ENCODE measurements at places on chromosomes 7 and 10.
A peak's percentile ranks its signal among the peaks of the same experiment; 100 is the strongest.

- no peak for DNase-seq
These were observed 250.2 kb downstream of the BUB3 start for GRCh38 chr10:123404357-123404756.

- DNase-seq: no peak
These were observed 393.7 kb downstream of the GPAM start for GRCh38 chr10:111789821-111790220.

DNA sequence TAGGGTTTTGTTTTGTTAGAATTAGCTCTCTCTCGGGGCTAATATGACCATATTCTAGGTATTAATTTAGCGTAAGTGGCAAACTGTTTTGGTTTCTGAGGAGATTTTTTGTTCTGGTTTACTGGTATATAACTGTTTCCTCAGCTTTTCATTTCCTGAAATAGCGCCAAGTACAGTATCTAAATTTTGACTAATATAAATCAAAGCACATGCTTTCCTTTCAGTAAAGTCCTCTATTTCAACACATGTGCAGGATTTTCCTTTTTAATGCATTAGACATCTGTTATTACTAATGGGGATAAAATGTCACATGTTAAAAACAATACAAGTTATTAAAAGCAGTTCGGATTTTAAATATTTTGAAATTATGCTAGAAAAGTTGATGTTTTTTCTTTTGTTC, 11.3 kb downstream of the FERD3L start:
- no peak for DNase-seq

- peak; percentile 52 for DNase-seq
These were observed 2.5 kb downstream of the VSIR start for GRCh38 chr10:71770789-71771188.

DNA sequence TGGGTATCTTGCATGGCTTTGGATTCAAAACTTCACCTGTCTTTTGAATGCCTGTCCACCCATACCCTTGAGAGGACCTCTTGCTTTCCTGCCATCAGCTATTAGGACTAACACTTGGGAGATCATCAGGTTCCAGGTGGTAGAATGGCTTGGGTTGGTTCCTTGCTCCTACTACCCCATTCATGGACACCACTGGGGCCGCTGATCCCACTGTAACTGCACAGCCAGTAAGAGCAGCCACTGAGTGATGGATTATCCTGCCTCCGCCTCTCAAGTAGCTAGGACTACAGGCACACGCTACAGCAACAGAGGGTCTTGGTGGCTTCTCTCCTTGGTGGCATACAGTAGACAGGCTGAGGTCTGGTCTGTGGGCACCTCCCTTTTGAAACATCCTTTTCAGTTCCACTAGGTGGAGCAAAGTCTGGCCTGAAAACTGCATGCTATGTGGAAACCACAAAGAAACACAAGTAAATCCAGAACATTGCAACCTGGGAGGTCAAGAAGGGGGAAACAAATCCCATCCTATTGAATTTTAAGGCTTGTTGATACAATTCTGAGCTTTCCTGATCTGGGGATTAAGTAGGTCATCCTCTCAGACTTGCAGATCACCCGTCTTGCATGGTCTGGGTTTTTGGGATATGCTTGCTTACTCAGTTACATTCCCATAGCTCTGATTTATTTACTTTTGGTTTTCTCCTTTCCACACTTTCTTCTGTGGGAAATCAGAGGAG, 9.4 kb downstream of the WBP1L start:
- no peak for DNase-seq

GRCh38 chr10:8800426-8800825, 745.9 kb downstream of the GATA3 start:
- no peak for DNase-seq

- no peak for DNase-seq
These were observed 33.0 kb downstream of the SRPK2 start for GRCh38 chr7:105355701-105356100.

GRCh38 chr7:21367537-21367936, 60.3 kb upstream of the SP4 start:
- no peak for DNase-seq

DNA sequence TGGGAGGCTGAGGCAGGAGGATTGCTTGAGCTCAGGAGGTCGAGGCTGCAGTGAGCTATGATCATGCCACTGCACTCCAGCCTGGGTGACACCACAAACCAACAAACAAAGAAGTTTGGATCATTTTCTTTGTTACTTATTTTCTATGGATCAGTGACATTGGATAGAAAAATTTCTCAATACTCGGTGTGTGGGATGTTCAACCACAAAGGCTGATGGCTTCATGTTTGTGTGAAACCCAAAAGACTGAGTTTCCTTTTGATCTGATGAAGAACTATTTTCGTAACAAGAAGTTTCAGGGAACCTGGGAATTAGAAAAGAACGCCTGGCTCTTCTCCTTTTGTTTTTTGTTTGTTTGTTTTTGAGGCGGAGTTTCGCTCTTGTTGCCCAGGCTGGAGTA, 104.0 kb downstream of the HOXA1 start:
- no peak for DNase-seq

DNA sequence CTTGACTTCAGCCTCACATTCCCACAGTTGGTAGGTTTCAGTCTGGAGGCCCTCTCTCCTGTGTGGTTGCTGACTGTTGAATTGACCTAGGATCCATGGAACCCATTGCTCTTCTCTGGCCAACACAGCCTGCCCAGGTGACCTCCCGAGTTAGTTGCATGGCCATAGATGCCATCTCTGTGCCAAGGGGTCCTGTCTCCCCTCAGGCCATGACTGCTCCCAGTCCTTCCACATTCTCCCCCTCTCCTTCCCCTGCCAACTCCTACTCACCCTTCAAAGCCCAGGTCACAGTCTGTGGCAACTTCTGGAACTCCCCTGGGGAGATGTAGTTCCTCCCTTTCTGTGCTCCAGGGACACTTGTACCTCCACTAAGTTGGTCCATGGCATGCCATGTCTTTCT, 67.3 kb upstream of the GRB10 start:
- DNase-seq: no peak

DNA sequence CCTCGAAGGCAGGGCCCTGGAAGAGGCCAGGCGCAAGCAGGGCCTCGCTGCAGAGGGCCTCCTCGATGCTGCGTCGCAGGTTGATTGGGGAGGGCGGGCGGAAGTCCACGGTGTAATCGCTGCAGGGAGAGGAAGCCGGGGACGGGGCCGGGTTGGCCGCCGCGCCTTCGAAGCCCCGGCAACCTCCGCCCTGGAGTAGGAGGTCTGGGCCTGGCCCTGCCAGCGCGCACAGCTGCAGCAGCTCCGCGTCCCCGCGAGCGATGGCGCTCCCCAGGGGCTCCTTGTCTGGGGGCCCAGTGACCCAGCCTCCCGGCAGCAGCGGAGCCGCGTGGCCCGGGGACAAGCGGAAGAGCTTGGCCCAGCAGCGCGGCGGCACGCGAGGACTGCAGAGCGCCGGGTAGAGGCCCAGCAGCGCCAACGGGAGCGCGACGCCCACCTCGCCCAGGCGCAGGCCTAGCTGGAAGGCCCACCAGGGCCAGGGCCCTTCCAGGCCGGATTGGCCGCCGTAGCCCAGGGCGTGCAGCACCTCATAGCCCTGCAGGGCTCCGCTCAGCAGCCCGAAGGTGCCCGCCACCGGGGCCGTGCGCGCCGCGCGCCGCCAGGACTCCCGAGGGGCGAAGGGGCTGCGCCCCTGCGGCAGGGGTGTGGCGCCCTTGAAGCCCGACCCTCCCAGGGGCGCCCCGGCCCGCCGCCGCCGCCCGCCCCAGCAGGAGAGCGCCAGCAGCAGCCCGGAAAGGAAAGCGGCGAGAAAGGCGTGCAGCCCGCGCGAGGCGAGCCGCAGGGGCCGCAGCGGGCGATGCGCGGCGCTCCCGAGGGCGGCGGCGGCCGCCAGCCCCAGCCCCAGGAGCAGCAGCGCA, 7.8 kb upstream of the RBM28 start:
- no peak for DNase-seq

GRCh38 chr10:88154596-88155250, 291.3 kb downstream of the PTEN start:
- DNase-seq: no peak

DNA sequence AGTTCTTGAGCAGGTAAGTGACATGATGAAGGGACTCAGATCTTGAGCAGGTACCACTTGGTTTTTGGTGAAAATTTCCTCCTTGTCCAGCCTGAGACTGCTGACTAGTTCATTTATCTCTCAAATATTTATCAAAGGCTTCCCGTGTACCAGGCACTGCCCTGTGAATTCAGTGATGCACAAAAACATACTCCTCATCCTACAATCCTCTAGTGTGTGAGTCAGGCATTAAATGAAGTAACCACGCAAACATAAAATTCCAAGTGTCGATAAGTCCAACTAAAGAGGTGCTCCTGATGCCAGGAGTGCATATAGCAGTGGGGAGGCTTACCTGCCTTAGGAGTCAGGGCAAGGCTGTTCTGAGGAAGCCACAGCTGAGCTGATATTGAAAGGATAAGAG, 41.5 kb upstream of the LBX1 start:
- DNase-seq: no peak

- DNase-seq: no peak
These were observed 87.8 kb downstream of the ADCY1 start for GRCh38 chr7:45662018-45662417.

DNA sequence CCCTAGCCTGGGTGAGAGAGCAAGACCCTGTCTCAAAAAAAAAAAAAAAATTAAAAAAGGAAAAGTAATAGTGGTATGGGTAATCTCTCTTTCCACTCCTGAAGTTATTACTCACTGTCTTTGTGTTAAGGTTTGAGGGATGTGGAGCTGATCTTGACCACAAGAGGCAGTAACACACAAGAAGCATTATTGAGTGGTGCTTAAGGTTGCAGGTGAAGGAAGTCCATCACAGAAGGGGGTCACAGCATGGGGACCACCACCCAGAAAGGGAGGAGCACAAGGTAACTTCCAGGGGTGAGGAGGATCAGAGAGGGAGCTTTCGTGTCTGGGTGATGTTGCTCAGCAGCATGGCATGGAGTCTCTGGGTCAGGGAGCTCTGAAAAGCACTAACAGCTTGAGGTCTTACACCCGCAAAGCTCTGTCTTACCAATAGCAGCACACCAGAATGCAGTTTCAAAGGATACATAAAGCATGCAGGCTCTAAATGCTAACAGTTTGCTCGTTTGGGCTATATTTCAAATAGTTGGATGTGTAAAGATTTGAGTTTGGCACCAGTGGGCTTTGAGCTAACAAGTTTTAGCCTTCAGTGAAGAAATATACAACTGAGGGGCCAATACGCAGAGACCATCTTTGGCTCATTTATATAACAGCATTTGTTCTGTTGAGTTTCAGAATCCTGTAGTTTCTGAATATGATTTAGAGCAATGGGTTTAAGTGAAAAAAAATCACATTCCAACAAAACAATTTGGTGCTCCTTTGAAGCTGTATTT, 100.4 kb upstream of the DNAJC1 start:
- DNase-seq: no peak

GRCh38 chr10:50621968-50622705, 1.6 kb downstream of the SGMS1 start:
- DNase-seq: peak; percentile 66

DNA sequence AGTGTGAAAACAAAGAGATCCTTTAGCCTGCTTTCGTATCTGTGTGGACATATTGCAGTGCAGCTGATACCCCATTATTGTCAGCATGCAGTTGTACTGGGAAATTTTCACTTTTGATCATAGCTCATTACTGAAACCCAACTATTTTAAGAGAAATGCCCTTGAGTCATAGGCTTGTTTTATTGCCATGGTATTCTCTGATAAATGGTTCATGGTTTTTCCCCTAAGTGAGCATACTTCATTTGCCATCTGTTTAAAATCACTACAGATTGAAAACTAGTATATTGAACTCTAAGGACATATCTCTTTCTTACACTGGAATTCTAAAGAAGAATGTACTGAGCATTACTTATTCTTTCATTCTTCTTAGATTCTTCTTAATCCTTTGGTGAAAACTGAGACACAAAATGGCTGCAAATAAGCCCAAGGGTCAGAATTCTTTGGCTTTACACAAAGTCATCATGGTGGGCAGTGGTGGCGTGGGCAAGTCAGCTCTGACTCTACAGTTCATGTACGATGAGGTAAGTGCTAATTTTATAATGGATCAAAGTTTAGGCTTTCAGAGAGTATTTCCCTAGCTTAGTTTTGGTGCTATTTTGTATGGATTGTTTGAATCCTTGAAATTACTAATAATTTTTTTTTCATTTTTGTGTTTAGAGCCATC, 63.0 kb downstream of the RALA start:
- no peak for DNase-seq

DNA sequence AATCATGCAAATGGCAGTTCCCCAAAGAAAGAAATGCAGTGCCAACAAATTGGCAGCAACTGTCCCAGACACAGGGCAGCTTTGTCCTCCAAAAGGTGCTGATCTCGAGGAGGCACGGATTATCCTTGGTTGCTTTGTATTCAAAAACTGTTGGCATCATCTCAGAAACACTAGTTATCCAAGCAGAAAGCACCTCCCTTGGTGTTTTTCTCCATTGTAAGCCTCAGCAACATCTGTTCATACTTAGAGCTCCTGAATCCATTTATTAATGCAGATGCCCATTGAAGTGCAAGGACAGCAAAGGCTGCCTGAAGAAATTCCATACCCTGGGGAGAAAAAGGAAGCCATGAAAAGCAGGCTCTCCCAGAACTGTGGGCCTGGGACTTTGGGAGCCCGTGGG, 1.1 kb upstream of the NPS start:
- no peak for DNase-seq

DNA sequence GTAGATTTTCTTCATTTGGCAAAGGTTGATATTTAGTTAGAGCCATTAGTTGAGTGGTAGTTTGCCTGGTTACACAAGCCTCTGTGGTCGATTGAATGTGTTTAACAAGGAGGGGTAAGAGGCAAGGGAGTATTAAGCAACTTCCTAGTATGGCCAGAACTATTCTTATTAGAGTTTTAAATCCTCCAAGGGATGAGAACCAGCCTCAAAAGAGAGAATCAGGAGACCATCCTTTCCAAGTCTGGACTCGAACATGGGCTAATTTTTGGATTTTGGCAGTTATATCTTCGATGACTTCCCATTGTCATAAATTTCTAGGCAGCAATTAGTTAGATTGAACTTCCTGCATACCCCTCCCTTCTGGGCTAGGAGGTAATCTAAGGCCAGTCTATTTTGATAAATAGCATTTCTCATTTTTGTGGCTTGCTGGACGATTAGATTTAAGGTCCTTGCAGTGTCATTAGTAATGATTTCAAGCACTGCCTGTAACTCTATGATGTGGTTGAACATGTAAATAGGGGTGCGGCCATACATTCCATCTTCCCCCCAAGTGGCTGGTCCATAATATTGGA, 219.5 kb upstream of the KCND2 start:
- DNase-seq: peak; percentile 67
